ENCODE measurements at places on chromosomes 4 and X.
A peak's percentile ranks its signal among the peaks of the same experiment; 100 is the strongest.

DNA sequence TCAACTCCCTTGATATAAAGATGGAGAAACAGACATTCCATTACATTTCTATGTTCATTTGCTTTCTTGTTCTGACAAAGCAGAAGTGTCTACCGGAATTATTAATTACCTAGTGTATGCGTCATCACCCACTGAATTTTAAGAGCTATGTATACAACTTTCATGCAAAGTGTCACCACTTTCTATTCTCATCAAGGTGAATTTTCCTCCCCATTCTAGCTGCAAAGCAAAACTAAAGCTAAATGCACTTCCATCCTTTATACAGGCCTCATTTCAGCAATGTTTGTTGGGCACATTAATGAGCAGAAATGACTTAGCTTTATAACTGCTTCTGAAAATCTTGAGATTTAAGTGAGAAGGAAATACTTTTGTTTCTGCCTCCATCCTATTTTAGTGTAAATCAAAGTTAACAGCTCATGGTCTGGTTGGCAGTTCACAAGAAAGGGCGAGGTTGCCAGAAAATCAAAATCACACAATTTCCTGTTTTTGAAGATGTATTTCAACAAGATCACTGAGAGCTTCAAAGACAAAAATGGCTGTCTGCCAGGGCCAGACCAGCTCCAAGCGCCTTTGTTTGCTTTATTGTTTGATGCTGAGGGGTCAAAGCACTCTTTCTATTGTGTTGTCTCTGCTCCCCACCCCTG, 7.2 kb upstream of the FAM9C start:
- no peak for DNase-seq
- no peaks in the 10 kb centered on the region for H3K27me3 ChIP-seq
- H3K4me1 ChIP-seq = peaks cover 9% of the 10 kb centered on the region
- no peak overlapping the region for H3K4me3 ChIP-seq
- no peaks in the 10 kb centered on the region for H3K36me3 ChIP-seq

DNA sequence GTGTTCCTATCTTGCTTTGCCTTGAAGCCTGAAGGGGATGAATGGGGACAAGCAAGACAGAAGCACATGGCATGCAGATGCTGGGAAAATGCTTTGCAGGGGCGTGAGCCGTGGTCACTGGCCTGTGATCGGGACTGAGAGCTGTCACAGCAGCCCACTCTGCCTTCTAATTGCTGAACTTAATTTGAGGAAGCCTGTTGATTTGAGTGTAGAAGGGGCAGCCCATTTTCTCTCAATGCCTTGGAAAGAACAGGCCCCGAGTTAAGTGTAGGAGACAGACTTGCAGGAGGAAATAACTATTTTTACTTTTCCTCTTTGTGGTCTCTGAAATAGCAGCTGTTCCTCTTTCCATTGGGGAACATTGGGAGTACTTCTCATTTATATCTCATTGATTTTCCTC, 26.1 kb upstream of the TBC1D1 start:
- no peak for DNase-seq
- no peak overlapping the region for H3K4me3 ChIP-seq
- no peaks in the 10 kb centered on the region for H3K27me3 ChIP-seq
- H3K4me1 ChIP-seq = no peaks in the 10 kb centered on the region
- H3K27ac ChIP-seq = no peak overlapping the region

DNA sequence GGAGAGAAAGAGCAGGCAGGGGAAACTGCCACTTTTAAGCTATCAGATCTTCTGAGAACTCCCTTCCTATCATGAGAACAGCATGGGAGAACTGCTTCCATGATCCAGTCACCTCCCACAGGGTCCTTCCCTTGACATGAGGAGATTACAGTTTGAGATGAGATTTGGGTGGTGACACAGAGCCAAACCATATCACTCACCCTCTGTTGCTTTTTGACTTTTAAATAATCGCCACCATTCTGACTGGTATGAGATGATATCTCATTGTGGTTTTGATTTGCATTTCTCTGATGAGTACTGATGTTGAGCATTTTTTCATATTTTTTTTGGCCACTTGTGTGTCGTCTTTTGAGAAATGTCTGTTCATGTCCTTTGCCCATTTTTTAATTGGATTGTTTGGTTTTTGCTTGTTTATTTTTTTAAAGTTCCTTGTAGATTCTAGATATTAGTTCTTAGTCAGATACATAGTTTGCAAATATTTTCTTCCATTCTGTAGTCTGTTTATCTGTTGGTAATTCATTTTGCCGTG, 6.5 kb upstream of the PAQR3 start:
- H3K36me3 ChIP-seq = no peaks in the 10 kb centered on the region
- no peak for DNase-seq
- H3K27ac ChIP-seq = no peak overlapping the region
- no peak overlapping the region for H3K4me3 ChIP-seq

DNA sequence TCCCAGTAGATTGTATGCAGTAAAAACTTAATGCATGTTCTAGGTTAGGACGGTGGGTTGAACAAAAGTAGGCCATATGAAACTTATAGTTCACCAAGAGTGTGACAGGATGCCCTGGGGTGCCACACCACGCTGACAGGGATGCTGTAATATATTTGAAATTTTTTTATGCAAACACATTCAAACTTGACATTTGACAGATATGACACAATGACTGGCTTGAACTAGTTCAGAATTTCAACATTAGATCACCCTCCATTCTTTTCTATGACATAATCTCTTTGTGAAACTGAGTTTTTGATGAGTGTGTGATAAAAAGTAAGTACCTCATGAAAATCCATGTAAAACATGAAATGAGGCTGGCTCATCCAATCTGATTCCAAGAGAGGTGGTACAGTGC, 198.4 kb downstream of the PALLD start:
- no peaks in the 10 kb centered on the region for H3K4me1 ChIP-seq
- no peaks in the 10 kb centered on the region for H3K36me3 ChIP-seq
- no peaks in the 10 kb centered on the region for H3K27me3 ChIP-seq
- DNase-seq = no peak
- H3K27ac ChIP-seq = no peak overlapping the region
- H3K4me3 ChIP-seq = no peak overlapping the region

DNA sequence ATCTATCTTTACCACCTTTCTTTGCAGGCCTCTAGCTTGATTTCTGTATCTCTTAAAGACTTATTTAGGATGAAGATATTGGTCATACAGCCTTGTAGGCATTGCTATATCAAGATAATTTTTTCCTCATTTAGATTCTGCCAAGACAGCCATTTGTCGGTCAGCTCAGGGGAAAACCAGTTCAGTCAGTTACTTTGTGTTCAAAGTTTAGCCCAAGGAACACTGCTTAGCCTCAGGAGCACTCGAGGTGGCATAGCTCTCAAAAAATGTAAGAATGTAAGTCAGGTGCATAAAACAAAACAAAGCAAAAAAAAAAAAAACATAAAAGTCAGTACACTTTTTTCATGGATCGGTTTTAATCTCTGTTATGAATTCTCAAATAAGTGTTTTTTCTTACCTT, 43.4 kb downstream of the NRK start:
- no peaks in the 10 kb centered on the region for H3K27me3 ChIP-seq
- H3K27ac ChIP-seq = no peak overlapping the region
- peak; percentile 1 for DNase-seq
- H3K4me3 ChIP-seq = no peak overlapping the region

- no peaks in the 10 kb centered on the region for H3K4me1 ChIP-seq
- no peak overlapping the region for H3K4me3 ChIP-seq
- no peaks in the 10 kb centered on the region for H3K36me3 ChIP-seq
- no peak overlapping the region for H3K27ac ChIP-seq
These were observed 89.8 kb downstream of the PDGFRA start for GRCh38 chr4:54318904-54319303.

- H3K36me3 ChIP-seq = no peaks in the 10 kb centered on the region
- no peaks in the 10 kb centered on the region for H3K4me1 ChIP-seq
- no peak overlapping the region for H3K27ac ChIP-seq
- H3K4me3 ChIP-seq = no peak overlapping the region
These were observed 364.4 kb upstream of the CLNK start for GRCh38 chr4:11049001-11049400.

DNA sequence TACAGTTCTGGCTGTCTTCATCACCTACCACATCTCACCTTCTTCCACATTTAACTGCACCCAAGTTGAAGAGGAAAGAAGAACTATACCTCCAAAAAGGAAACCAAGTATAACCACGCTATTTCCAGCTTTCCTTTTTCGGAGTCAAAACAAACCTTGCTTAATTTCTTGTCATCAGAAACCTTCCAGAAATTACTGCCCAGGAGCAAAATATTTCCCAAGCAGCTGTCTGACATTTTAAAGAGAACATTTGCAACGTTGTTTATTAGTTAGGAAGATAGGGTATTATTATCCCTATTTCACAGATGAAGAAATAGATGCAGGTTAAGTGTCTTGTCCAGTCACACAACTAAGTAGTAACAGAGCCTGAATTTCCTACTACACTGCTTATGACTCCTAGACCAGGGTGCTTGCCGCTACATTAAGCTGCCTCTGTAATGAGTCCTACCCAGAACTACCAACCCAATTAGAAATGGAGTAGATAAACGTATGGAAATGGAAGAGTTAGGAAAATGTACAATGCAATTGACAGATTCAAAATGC, 2.2 kb upstream of the ACSL4 start:
- H3K27ac ChIP-seq = no peak overlapping the region
- DNase-seq = no peak
- no peaks in the 10 kb centered on the region for H3K4me1 ChIP-seq
- no peak overlapping the region for H3K4me3 ChIP-seq
- no peaks in the 10 kb centered on the region for H3K27me3 ChIP-seq

GRCh38 chr4:142064181-142064580, 427.8 kb downstream of the IL15 start:
- no peaks in the 10 kb centered on the region for H3K36me3 ChIP-seq
- H3K4me3 ChIP-seq = no peak overlapping the region
- DNase-seq = no peak

GRCh38 chr4:151600432-151600831, 160.4 kb downstream of the GATB start:
- peaks cover 3% of the 10 kb centered on the region for H3K4me1 ChIP-seq
- H3K4me3 ChIP-seq = no peak overlapping the region
- H3K27me3 ChIP-seq = no peaks in the 10 kb centered on the region
- H3K27ac ChIP-seq = no peak overlapping the region
- no peaks in the 10 kb centered on the region for H3K36me3 ChIP-seq

DNA sequence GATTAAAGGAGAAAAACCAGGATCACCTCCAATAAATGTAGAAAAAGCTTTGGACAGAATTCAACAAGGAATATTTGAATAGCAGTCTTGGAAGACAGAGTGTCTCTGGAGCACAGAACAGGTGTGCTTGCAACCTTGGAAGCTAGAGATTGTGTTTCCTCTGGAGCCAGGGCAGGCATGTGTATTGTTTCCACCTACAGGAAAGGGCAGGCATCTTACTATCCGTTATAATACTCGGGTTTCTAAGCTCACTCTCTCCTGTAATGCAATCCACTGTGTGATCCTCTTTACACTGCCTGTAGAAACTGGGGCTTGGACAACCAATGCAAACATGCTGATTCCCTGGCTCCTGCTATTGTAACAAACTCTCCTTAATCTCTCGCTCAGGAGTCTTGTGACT, 14.4 kb downstream of the CCDC110 start:
- no peaks in the 10 kb centered on the region for H3K27me3 ChIP-seq
- no peak for DNase-seq
- no peaks in the 10 kb centered on the region for H3K36me3 ChIP-seq
- H3K4me3 ChIP-seq = no peak overlapping the region
- H3K4me1 ChIP-seq = no peaks in the 10 kb centered on the region
- H3K27ac ChIP-seq = no peak overlapping the region

GRCh38 chr4:181766061-181766548, 477.1 kb upstream of the TENM3 start:
- no peak for DNase-seq
- H3K36me3 ChIP-seq = no peaks in the 10 kb centered on the region
- H3K4me3 ChIP-seq = no peak overlapping the region
- H3K27ac ChIP-seq = no peak overlapping the region

GRCh38 chr4:146846882-146847281, 98.8 kb downstream of the TTC29 start:
- H3K27ac ChIP-seq = no peak overlapping the region
- H3K27me3 ChIP-seq = no peaks in the 10 kb centered on the region
- no peak for DNase-seq
- H3K36me3 ChIP-seq = no peaks in the 10 kb centered on the region
- H3K4me1 ChIP-seq = no peaks in the 10 kb centered on the region

DNA sequence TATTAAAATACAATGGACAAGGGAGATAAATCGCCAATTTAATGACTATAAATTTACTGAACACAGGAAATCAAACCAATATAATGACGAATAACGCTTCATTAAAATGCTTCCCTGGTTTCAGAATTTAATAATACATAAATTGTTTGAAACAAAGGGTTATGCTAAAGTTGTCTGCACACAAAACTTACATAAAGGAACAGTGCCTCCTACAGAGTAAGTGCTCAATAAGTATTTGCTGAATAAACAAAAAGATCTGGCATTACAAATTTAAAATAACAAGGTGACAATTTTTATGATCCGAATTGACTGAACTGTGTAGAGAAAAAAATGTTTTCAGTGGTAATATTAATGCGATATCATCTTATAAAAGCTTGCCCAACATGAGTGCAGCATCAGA, 69.6 kb downstream of the NOCT start:
- H3K27ac ChIP-seq = peak overlapping the region; percentile 99
- H3K27me3 ChIP-seq = no peaks in the 10 kb centered on the region
- H3K36me3 ChIP-seq = no peaks in the 10 kb centered on the region
- DNase-seq = no peak
- H3K4me1 ChIP-seq = peaks cover 2% of the 10 kb centered on the region

DNA sequence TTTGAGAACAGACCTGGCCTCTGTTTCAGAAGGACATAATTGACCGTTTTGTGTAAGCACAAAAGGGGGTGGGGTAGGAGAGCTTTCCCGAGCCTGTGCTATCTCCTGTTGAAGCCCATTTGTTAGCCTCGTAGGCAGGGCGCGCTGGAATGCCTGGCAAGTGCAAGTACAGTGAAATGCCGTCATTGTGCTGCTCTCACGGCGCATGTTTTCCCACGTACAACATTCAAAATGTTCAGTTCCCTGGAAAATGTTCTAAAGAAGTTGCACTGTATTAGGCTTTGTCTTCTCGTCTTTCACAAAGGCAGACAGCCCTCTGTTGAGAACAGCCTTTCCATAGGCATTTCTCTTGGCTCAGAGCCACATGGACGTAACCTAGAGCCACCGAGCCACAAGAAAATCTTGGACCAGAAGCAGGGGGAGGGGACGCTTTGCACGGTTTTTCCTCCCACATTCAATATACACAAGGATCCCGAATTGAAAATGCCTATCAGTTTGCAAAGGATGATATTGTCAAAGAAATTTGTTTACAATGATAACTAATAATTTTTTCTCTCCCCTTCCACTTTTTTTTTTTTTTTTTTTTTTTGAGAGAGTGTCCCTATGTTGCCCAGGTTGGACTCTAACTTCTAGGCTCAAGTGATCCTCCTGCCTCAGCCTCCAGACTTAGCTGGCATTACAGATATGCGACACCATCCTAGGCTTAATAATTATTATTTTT, 54.6 kb upstream of the RAPGEF2 start:
- DNase-seq = peak; percentile 73
- H3K27me3 ChIP-seq = no peaks in the 10 kb centered on the region
- H3K4me3 ChIP-seq = peak overlapping the region; percentile 19
- H3K4me1 ChIP-seq = peaks cover 14% of the 10 kb centered on the region

DNA sequence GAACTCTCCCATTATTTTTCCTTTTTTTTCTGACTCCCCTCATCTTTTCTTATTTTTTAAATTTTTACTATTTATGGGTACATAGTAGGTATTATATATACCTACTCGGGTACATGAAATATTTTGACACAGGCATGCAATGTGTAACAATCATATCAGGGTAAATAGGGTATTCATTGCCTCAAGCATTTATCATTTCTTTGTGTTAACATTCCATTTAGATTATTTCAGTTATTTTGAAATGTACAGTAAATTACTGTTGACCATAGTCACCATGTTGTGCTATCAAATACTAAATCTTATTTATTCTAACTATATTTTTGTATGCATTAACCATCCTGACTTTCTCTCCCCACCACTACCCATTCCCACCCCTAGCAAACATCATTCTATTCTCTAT, 33.8 kb upstream of the SLIT2 start:
- no peaks in the 10 kb centered on the region for H3K36me3 ChIP-seq
- no peaks in the 10 kb centered on the region for H3K4me1 ChIP-seq
- no peaks in the 10 kb centered on the region for H3K27me3 ChIP-seq
- H3K4me3 ChIP-seq = no peak overlapping the region
